Stimulated activated naive CD4-positive, alpha-beta T cell treated with Interleukin-2 at 50 U/mL for 16 hours (primary cell): ENCODE measurements at places on chromosomes 4 and X.
A peak's percentile ranks its signal among the peaks of the same experiment; 100 is the strongest.

- DNase-seq, result no peak
These were observed 5.8 kb downstream of the SRPX2 start for GRCh38 chrX:100649550-100650356.

DNA sequence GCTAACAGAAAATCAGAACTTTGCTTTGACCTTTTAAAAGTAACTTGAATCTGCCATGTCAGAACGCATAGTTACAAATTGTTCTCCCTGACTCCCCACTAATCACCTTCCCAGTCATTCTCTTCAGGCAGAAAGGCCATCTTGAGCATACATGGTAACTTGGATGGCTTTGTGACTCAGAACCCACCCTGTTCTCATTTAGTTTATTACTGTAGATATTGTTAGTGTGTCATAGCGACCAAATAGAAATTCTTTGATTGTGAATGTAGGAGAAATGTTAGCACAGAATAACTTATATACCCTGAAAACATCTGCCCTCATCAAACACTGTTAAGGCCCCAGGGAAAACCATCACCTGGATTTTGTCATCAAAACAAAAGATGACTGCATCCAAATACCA lies 382.0 kb downstream of the MAGEB5 start:
- DNase-seq, result no peak

DNA sequence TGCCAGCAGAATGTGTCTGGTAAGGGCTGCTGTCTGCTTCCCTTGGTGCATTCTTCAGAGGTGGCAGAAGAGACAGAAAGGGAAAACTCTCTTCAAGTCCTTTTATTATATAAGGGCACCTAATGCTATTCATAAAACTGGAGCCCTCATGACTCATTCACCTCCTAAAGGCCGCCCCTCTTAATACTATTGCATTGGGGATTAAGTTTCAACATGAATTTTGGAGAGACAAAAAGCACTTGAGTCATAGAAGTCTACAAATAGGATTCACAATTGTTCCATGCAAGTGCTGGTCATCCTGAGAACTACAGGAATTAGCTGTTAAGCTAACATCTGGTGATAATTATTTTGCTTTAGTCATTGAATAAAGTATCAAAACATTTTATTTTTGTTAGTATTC lies 349.5 kb downstream of the HS3ST1 start:
- DNase-seq, result no peak

- no peak for DNase-seq
These were observed 60.9 kb downstream of the HTT start for GRCh38 chr4:3135155-3136011.

DNA sequence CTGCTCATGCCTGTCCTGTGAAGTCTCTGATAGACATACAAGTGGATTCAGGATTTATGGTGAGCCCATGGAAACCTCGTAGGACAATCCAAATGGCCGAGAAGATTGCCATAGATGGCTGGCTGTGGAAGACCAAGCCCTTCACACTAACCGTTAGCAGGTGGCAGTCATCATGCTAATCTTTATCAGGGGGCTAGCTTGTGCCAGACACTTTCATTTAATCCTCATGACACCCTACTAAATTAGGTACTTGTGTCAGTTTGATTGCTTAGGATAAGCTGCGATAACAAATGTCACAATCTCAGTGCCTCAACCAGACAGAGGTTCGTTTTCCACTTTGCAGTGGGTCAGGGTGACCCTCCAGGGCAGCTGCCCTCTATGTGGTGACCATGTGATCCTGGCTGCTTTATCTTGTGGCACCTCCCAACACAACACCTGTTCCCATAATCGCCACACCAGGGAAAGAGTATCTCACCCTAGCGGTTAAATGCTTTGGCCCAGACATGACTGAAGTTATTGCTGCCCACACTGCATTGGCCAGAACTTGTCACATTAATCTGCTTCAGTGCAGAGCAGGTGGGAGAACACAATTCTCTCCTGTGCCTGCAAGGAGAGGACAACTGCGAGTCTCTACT lies 60.8 kb downstream of the REPS2 start:
- DNase-seq, result no peak

GRCh38 chrX:138229718-138230117 lies 481.8 kb downstream of the FGF13 start:
- no peak for DNase-seq

- no peak for DNase-seq
These were observed 83.1 kb upstream of the FTHL17 start for GRCh38 chrX:31154946-31155345.

DNA sequence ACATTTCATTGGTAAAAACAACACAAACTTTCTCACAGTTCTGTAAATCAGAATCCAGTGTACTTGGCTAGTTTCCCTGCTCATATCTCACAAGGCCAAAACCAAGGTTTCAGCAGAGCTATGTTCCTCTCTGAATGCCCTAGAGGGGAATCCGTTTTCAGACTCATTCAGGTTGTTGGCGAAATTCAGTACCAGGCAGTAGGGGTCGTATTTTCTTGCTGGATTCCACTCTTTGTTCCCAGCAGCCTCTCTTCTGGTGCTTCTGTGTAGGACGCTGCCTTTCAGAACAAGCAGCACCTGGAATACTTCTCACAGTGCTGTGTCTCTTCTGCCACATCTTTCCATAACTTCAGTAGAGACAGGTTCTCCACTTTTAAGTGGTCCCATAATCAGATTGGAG lies 351.9 kb downstream of the PCDH18 start:
- no peak for DNase-seq

GRCh38 chrX:109343671-109344070 lies 138.2 kb downstream of the GUCY2F start:
- no peak for DNase-seq

DNA sequence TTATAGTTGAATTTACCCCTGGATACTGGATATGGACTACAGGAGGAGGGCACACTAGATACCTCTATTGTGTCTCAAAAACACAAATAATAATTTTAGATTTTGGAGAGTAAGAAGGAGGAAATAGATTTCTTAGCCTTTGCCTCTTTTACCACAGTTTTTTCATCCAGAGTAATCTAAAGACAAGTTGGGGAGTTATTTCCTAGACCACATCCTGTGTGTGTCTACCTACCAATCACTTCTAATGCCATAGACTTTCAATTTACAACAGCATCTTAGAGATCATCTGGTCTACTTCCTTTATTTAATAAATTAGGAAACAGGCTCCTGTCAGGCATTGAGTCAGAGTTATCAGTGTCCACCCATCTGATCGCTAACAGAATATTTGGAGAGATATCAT lies 191.5 kb downstream of the EDA start:
- no peak for DNase-seq

DNA sequence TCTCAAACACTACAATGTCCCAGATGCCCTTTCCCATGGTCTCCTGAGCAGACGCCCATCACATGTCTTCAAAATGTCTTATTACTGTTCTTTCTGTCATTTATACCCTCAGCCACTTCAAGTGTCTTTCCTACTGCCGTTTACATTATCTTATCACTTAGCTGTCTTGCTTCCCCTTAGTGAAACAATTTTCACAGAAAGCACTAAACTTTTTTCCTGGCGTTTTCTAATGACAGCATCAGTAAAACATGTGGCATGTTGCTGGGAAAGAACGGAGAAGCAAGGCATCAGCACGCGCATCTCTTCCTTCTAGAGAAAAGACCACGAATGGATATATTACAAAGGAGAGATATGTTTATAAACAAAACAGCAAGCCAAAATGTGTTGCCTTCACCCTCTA lies 189.7 kb upstream of the SLIT2 start:
- DNase-seq, result no peak

GRCh38 chr4:119068529-119068962 lies 67.1 kb upstream of the MYOZ2 start:
- no peak for DNase-seq

DNA sequence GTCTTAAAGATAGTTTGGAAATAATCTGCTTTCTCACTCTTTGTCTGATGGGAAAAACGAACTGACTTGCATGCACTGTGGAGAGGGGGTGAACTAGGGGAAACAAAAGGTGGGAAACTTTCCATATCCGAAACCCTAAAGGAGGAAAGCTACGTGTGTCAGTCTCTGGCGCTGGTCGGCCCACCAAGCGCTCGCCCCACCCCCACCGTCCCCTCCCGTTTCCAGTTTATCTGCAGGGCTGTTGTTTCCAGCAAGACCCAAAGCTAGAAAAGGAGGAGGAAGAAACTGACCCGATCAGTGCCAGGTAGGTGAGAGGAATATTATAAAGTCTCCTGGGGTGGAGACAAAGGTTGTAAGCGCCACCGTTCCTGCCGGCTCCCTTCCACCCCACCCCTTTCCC lies 552 bp downstream of the TCEAL9 start:
- DNase-seq, result no peak

- DNase-seq, result no peak
These were observed 234.2 kb upstream of the RPS6KA3 start for GRCh38 chrX:20500949-20501348.

GRCh38 chr4:119667802-119668201 lies 39.2 kb upstream of the PDE5A start:
- DNase-seq, result no peak

- no peak for DNase-seq
These were observed 956 bp downstream of the TMEM154 start for GRCh38 chr4:152678841-152679240.

GRCh38 chr4:174928174-174928573 lies 10.0 kb downstream of the ADAM29 start:
- no peak for DNase-seq

DNA sequence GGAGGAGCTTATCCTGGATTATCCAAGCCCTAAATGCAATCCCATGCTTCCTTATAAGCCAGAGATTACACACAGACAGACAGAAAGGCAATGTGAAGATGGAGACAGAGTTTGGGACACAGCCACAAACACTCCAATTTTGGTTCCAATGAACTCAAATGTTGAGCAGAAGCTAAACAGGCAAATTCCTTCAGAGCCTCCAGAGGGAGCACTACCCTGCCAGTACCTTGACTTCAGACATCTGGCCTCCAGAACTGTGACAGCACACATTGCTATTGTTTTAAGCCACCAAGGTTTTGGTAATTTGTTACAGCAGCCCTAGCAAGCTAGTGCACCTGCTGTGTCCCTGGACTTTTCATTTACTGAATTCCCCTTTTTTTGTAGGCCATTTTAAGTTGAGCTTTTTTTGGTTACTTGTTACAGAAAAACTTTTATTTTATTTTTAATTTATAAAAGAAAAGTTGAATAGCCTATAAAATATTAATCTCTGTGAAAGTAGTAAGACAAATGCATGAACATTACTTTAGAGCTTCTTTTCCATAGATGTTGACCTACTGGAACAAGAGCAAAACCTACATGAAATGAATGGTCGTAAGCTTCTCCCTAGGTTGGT lies 33.4 kb upstream of the SRD5A3 start:
- DNase-seq, result peak; percentile 3

- no peak for DNase-seq
These were observed 61.2 kb downstream of the TRMT44 start for GRCh38 chr4:8501781-8502180.

- no peak for DNase-seq
These were observed 27.2 kb upstream of the SLC25A4 start for GRCh38 chr4:185115827-185116232.

DNA sequence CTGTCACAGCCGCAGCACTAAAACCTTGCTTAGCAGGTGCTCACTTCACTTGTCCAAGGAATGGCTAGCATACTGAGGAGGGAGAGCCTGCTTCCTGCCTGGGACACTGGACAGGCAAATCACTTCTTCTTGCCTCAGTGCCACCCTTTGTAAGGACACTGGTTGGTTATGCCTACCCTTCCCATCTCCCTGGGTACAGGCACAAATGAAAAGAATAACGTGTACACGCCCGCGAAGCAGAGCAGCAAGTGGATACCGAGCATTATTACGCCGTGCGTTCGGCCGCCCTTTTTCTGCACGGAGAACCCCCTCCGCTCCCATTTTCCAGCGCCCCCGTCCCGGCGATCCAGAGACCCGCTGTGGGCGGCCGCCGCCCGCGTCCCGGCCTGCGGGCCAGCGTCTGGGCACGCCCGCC lies 338 bp upstream of the KLHL2 start:
- DNase-seq, result no peak

DNA sequence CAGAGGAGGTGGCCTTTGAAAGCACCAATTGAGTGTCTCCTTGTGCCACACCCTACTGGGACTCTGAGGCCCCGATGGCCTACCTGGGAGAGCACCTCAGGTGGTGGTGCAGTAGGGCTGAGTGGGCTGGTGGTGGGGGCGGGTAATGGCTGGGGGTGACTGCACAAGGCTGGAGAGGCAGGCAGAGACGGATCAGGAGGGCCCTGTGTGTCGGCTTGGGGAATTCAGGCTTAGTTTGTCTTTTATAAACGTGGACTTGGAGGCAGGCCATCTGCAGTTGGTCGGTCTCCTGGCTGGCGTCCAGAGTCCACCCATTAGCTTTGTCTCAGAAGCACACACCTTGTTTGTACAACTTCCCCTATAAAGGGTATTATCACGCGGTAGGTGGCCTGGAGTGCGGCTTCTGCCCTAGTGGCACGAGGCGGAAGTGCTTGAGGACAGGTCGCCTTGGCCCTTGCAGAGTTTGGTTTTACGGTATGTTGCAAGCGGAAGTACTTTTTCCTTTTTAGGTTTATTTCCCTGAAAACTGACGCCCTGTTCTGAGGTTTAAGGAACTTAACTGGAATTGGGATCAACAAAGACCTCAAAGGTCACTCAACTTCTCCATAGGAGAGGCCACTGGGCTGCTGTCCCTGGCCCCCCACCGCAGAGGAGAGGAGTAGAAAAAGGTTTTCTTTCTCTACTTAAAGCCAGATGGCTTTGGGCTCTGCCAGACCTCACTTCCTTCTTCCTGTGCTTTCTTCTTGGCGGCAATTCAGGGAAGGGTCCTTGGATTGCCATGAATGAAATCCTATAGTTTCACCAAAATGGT lies 8.0 kb downstream of the TBC1D14 start:
- DNase-seq, result peak; percentile 14

GRCh38 chr4:83546786-83547185 lies 10.9 kb downstream of the GPAT3 start:
- no peak for DNase-seq

- DNase-seq, result no peak
These were observed 160.7 kb upstream of the NPY2R start for GRCh38 chr4:155047755-155048154.

DNA sequence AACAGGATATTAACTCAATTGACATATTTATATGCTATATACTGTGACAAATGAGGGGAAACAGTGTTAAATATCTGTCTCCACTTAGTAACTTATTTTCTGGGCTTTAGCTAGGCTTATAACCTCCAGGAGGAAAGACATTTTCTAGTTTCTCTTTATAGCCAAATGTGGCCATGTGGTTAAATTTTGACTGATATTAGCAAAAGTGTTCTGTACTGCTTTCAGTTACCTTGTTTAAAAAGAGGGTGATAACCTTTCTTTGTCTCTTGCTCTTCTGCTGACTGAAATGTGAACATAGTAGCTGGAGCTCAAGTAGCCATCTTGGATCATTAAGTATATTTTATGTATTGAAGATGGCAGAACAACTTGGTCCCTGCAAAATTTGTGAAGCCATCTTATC lies 253.7 kb downstream of the PDHA2 start:
- no peak for DNase-seq

DNA sequence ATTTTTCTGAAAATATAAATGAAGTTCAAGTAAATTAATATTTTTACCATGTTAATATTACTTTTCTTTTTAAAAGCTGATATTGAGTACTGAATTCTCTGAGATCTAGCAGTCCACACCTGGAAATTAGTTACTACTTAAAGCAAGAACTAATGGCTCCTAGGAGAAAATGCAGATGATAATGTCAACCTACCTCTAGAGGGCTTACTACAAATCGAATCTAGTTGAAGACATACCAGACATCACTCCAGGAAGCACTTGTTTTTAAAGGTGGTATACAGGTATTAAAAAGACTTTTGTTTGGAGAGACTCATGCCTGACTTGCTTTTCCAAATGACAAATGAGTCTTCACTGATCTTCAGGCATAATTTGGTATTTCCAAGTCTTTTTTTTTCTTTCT lies 516.4 kb upstream of the BOD1L1 start:
- DNase-seq, result no peak
